NCI-H187 treated with DMSO at 0.1 percent for 48 hours (cell line): ENCODE measurements at places on chromosomes 6 and 20.

DNA sequence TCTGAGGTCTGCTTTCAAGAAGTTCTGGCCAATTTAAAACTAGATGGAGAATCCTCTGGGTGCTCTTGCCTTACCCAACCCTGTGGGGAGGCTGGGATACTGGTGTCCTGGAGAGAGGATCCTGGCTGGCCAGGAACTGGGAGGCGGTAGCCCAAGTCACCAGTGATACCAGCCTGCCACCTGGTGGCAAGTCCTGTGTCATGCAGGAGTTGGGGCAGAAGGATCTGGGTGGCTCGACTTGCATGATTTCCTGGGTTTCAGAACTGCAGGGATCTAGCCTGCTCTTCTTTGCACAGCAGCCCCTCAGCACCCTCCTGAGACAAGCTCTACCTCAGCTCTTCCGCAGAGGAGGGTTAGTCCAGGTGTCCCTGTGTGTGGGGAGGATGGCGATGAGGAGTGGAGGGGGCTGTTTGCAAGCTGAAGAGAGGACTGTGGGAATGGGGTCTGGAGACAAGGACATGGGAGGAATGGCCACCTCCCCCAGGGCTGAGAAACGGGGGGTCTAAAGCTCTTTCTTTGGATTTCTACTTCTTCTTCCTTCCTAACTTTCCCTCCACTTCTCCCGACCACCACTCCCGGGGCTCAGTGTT, 4.2 kb downstream of the KCNK17 start:
- DNase-seq, result peak; percentile 42

GRCh38 chr6:51788121-51788520, 299.3 kb downstream of the PKHD1 start:
- no peak for DNase-seq

DNA sequence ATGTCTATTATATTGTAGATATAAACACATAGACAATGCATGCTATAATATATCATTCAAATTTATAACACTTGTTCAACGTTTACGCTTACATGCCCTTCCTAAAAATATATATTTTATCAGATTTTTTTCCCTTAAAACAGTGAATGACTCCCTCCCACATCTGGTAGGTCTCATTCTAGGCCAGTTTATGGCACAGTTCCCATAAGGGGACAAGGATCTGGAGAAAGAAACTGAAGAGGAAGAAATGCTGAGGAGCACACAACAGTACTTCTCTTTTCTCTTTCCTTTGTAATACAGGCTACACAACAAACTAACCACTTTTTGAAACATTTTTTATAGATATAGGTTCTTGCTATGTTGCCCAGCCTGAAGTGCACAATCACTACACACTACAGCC, 48.6 kb upstream of the RCAN2 start:
- DNase-seq, result no peak

DNA sequence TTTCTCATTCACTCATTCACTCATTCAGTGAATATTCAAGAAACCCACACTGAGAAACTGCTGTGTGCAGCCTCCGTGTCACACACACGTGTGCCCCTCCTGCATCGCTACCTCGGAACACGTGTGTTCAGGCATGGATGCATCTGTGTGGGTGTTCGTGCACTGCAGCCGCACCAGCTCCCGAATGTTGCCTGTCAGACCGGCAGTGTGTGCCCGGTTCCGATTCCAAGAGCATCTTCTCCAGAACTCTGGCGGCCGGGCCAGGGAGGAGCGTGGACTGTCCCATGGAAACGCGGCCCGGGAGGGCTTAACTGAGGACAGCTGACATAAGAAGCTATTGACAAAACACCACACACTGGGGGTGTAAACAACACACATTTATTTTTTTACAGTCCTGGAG, 216.0 kb downstream of the DLL1 start:
- no peak for DNase-seq

- DNase-seq, result no peak
These were observed 34.1 kb downstream of the CEBPB start for GRCh38 chr20:50224531-50225255.

DNA sequence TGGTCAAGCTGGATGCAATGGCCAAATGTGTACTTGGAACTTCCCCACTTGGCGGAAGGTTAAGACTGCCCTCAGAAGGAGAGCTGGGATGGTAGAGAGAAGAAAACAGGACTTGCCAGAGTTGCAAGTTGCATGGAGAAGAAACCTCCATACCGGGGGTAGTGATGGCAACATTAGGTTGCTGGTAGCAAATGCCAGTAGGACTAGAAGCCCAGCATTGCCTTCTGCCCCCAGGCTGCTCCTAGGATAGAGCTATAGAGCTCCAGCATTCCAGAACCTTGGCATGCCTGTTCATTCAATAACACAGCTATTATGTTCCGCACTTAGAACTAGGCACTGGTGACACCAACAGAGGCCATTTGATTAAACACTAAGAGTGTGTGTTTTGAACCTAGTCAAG, 26.6 kb downstream of the TFEB start:
- DNase-seq, result no peak

DNA sequence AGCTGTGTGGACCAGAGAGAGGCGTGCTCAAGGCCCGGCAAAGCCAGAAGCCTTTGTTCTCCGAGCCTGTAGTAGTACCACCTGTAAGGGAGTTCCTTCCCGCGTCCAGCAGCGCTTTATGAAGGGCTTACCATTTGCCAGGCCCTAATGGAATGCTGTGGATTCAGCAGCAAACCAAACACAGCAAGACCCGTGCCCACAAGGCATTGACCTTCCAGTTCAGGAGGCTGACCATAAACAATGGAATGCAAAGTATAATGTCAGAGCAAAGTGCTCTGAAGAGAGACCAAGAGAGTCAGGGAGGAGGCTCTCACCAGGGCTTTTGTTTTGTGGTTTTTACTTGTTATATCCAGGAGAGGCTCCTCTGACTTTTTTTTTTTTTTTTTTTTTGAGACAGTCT, 209.8 kb downstream of the ZMYND8 start:
- DNase-seq, result no peak

GRCh38 chr20:56469077-56469449, 636 bp downstream of the RTF2 start:
- DNase-seq, result no peak

- no peak for DNase-seq
These were observed 40.4 kb downstream of the ZNF391 start for GRCh38 chr6:27428966-27429365.

DNA sequence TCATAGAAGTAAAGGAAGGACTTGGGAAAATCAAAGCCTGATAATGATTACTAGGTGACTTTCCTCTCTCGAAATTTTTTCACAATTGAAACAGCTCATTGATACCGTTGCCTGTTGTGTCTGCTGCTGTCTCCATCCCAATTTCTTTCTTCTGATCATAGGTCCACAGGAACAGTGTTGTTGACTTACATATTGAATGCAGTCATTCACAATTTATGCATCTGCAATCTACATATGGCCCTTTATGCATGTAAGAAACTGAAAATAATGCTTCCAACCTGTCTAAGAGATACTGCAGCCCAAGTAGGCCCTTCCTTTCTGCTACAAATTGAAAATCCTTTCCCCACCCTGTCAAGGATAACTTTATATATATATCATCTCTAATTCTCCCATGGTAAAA, 381.3 kb downstream of the PKHD1 start:
- no peak for DNase-seq

DNA sequence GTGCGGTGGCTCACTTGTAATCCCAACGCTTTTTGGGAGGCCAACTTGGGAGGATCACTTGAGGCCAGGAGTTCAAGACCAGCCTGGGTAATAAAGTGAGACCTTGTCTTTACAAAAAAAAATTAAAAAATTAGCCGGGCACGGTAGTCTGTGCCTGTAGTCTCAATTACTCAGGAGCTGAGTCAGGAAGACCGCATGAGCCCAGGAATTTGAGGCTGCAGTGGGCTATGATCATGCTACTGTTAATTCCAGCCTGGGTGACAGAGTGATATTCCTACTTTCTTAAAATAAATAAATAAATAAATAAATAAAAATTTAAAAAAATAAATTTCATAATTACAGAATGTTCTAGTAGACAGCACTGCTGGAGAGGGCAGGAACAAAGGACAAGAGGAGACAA, 62.4 kb downstream of the DST start:
- no peak for DNase-seq

DNA sequence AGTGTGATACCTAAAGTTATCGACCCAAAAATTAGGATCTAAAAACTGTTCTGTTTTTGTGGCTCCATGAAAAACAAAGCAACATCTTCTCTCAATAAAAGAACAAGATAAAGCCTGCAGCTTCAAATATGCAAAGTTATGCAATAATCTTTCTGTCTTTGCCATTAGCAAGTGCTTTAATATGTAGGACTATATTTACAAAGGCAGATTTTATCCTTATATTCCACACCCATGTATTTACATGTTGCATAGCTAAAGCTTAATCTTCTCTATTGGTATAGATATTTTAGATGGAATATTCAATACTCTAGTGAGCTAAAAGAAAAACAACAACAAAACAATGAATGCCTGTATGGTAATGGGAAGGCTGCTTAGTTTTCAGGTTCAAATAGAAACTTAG, 628.2 kb downstream of the PHF3 start:
- no peak for DNase-seq

DNA sequence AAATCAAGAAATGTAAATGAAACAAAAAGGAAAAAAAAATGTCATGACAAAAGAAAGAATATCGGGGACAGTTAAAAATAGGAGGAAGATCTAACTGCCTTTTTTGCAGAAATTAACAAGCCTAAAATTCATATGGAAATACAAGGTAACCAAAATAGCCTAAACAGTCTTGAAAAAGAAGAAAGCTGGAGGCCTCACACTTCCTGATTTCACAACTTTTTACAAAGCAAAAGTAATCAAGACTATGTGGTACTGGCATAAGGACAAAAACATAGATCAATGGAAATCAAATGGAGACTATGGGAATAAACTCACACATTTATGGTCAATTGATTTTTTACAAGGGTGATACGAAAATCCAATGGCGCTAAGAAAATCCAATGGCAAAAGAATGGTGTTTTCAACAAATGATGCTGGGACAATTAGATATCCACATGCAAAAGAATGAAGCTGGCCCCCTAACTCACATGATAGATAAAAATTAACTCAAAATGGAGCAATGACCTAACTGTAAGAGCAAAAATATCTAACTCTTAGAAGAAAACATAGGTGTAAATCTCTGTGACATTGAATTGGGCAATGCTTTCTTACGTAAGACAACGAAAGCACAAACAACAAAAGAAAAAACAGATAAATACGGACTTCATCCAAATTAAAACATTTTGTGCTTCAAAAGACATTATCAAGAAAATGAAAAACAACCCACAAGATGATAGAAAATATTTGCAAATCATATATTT, 24.5 kb downstream of the MAP3K5 start:
- DNase-seq, result no peak

DNA sequence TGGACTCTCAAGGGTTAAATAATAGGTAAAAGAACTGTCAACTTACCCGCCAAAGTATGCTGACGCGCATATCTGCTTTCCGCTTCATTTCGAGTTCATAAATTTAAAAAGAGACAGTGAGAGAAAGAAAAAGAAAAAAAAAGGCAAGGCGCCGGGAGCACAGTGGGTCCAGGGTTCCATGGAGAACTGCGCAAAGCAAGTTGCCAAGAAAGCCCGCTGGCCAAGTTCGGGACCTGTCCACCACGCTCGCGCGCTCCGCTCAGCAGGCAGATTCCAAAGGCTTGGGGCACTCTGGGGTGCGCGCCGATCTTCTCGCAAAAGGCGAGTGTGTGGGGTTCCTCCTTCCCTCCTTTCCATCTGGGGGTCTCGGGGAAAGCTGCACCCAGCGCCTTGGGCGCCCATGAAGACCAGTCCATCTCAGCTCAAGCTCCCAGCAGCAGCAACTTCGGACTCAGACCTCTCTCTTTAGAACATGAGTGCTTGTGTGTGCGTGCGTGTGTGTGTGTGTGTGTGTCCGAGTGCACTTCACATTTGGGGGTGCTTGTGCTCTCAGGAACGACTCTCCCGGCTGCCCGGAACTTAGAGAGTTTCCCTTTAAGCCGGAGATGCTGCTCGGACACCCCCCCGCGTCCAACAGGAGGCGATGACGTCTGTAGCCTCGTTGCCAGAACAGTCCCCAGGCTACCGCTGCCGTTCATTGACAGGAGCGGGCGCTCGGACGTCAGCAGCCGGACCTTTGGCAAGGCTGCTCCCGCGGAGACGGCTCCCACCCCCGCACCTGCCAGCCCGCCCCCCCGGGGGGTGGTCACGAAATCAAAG, 180.0 kb downstream of the TBXT start:
- no peak for DNase-seq

GRCh38 chr20:40109136-40109535, 579.9 kb downstream of the MAFB start:
- DNase-seq, result no peak

GRCh38 chr6:18214003-18214402, 50.3 kb downstream of the DEK start:
- no peak for DNase-seq

DNA sequence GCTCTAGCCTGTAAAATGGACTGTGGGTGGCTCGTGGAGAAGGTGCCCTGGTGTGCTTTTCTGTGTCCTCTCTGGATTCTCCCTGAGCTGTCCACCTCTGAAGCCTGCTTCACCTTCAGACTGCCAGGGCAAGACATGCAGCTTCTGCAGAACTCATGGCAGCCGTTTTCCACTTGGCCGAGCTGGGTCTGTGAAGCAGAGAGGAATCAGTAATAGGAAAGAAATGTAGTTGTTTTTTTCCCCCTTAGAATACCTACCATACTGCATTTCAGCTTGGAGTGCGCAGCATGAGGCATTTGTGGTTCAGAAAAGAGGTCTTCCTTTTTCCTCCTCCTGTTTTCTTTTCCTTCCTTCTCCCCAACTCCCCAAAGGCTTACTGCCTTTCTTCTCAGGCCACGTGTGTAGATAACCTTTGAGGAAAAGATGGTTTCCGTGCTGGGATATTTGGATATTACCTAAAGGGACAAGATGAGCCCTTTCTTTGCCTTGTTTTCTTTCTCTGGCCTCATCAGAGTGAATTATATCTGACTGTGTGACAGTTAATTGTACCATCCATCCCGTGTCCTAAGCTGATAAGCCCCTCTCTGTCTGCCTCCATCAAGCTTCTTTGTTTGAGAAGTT, 39.4 kb downstream of the RREB1 start:
- no peak for DNase-seq

- no peak for DNase-seq
These were observed 22.2 kb upstream of the TXLNB start for GRCh38 chr6:139313784-139314545.
